Progenitor cell of endocrine pancreas (in vitro differentiated cells): ENCODE measurements at places on chromosomes 13 and 19. TPM values are rescaled to one million over a fixed set of nuclear protein-coding genes. Genes with fewer than 3 reads are reported as not detected.

DNA sequence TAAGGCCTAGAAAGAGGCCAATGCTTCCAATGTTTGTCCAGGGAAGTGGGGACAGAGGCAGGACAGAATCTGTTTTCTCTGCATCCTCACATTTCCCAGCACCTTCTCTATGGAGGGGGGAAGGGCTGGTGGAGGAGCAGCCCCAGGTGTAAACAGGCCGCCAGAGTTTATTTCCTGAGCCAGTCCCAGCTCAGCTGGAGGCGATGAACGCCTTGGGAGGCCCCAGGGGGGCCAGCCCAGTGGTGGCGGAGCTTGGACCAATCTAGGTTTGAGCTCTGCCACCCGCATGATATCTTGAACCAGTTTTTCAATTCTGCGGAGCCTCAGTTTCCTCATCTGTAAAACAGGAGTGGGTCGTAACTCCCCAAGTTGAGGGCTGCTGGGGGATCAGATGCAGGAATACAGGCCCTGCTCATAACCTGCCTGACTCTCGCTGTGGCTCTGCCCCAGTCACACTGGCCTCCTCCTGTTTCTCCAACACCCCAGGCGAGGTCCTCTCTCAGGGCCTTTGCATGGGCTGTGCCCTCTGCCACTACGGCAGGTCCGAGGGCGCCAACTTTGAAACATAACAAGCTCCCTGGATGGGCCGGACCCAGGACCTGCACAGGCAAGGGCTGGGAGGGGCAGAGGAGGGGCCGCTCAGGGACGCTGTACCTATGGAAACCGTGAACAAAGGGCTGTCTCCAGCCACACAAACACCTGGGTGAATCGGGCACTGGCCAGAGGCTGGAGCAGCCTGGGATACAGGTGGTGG lies 1.1 kb downstream of the TNFAIP8L1 start:
- peaks cover 3% of the 10 kb centered on the region for H3K4me1 ChIP-seq
- no peak overlapping the region for H3K27ac ChIP-seq
- peak overlapping the region; percentile 74 for H3K4me3 ChIP-seq
- no peak for DNase-seq
- H3K27me3 ChIP-seq = peaks cover 10% of the 10 kb centered on the region
- no peaks in the 10 kb centered on the region for H3K36me3 ChIP-seq

DNA sequence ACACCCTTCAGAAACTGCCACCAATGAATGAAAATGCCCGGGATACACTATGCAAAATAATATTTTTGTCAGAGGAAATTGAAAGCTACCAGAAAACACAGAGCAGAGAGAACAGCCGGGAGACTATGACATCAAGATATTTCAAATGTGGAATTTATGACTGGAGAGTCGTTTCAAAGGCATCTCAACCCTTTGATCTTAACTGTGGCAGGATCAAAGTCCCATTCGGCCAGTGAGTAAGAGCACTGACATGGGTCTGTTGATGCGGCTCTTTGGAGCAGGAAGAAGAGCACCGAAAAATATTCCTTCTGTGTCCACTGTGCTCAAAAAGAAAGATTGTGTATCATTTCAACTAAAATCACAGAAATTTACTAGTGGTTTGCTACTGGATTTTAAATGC lies 201.9 kb downstream of the RFC3 start:
- no peak overlapping the region for H3K4me3 ChIP-seq
- peaks cover 5% of the 10 kb centered on the region for H3K36me3 ChIP-seq
- no peaks in the 10 kb centered on the region for H3K4me1 ChIP-seq
- H3K27me3 ChIP-seq = no peaks in the 10 kb centered on the region

Gene HAUS5
- 32.9 and 34.1 TPM in 2 replicates for total RNA-seq

- no peaks in the 10 kb centered on the region for H3K36me3 ChIP-seq
- no peaks in the 10 kb centered on the region for H3K4me1 ChIP-seq
- H3K4me3 ChIP-seq = peak overlapping the region; percentile 7
- no peak overlapping the region for H3K27ac ChIP-seq
- peaks cover 28% of the 10 kb centered on the region for H3K27me3 ChIP-seq
- peak; percentile 94 for DNase-seq
Observed at GRCh38 chr19:10027158-10027997, 14.1 kb downstream of the RDH8 start.

- H3K36me3 ChIP-seq = no peaks in the 10 kb centered on the region
- DNase-seq = no peak
- H3K4me3 ChIP-seq = no peak overlapping the region
- peaks cover 1% of the 10 kb centered on the region for H3K4me1 ChIP-seq
Observed at GRCh38 chr19:4593409-4593851, 33.9 kb upstream of the SEMA6B start.

DNA sequence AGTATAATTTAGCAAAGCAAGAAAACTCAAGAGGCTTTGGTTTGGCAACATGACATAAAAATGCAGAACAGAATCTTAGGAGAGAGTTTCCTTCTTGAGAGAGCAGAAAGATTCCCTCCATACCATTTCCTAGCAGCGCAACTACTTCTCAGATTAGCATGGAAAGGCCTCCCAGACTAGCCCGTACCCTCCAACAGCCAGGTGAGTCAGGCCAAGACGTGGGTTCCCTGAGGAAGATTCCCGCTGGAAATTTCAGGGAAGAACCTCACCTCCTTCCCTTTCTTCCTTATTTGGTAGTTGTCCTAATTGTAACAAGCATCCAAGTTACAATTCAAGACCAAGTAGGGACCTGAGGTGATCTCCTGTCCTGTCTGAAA lies 12.3 kb downstream of the COL4A2 start:
- H3K36me3 ChIP-seq = peaks cover 8% of the 10 kb centered on the region
- DNase-seq = no peak
- no peak overlapping the region for H3K4me3 ChIP-seq
- peaks cover 6% of the 10 kb centered on the region for H3K4me1 ChIP-seq
- no peak overlapping the region for H3K27ac ChIP-seq

DNA sequence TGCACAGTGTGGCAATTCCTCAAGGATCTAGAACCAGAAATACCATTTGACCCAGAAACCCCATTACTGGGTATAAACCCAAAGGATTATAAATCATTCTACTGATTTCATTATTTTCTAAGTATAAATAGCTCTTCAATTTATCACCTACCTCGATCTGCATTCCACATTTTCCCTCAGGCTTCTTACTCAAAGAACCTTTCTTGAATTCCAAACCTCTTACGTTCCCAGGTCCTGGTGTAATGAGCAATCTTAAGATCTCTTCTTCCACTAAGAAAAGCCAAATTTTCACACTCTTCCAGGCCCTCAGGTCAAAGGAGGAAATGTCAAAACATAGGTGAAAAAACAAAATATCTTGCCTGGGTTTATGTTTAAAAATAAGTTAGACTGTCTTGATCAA lies 237.3 kb upstream of the GPC6 start:
- H3K4me3 ChIP-seq = no peak overlapping the region
- no peak overlapping the region for H3K27ac ChIP-seq
- no peaks in the 10 kb centered on the region for H3K27me3 ChIP-seq
- no peak for DNase-seq
- H3K4me1 ChIP-seq = no peaks in the 10 kb centered on the region

Gene RXFP2
- not detected in 2 replicates for total RNA-seq

Gene NLRP7
- not detected in 2 replicates for total RNA-seq

Gene TRPC4
- total RNA-seq = 4.2 and 5.3 TPM in 2 replicates

DNA sequence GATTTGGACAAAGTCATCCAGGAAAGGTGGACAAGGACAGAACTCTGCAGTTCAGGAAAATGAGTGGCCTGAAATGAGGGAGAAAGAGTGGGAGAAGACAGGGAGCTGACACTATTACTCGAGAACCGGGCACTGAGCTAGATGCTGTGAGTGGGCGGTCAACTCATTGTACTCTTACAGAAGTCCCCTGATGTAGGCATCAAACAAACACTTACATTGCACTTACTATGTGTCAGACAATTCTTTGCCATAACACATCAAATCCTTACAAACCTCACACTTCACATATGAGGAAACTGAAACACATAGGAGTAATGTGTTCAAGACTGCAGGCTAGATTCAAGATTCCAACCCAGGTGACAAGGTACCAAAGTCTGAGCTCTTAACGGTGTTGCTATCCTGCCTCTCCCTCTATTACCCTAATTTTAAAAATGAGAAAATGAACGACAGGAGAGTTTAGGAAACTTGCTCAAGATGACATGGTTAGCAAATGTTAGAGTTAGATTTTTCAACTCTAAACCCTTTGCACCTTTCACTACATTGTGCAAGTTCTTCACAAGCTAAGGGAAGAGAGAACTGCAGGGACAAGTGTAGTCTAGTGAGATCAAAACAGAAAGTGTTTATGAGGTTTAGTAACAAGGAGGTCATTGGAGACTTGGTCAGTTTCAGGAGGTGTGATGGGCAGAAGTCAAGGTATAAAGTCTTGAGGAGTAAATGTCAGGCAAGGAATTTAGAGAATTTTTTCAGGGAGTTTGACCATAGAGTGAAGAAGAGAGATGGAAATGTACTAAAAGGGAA lies 4.9 kb upstream of the MEDAG start:
- no peaks in the 10 kb centered on the region for H3K4me1 ChIP-seq
- DNase-seq = no peak
- no peaks in the 10 kb centered on the region for H3K36me3 ChIP-seq
- no peak overlapping the region for H3K4me3 ChIP-seq
- H3K27me3 ChIP-seq = peaks cover 62% of the 10 kb centered on the region

- peaks cover 12% of the 10 kb centered on the region for H3K36me3 ChIP-seq
- peak overlapping the region; percentile 47 for H3K4me3 ChIP-seq
- H3K27ac ChIP-seq = peak overlapping the region; percentile 94
- peaks cover 40% of the 10 kb centered on the region for H3K4me1 ChIP-seq
- no peaks in the 10 kb centered on the region for H3K27me3 ChIP-seq
Observed at GRCh38 chr13:24184882-24185281, 24.4 kb downstream of the SPATA13 start.

- H3K4me3 ChIP-seq = no peak overlapping the region
- no peak for DNase-seq
- no peak overlapping the region for H3K27ac ChIP-seq
- no peaks in the 10 kb centered on the region for H3K4me1 ChIP-seq
Observed at GRCh38 chr13:25178070-25178469, 6.0 kb upstream of the AMER2 start.

DNA sequence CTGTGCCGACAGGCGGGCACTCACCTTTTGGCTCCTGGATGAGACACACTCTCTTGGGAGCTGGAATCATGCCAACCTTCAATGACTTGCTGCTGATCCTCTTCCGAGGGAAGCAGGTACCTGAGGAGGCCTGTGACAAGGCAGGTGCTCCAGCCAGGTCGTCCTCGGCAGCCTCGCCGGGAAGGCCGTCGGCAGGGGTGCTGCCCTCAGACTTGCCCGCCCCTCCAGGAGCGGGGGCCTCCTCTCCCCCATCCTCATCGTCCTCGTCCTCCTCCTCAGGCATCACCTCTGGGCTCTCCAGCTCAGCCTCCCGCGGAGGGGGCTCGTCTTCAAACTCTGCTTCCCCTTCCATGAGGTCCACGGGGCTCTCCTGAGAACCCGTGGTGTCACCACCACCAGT lies 29.2 kb downstream of the SUGP2 start:
- no peak overlapping the region for H3K27ac ChIP-seq
- DNase-seq = no peak
- H3K36me3 ChIP-seq = peaks cover 17% of the 10 kb centered on the region
- no peaks in the 10 kb centered on the region for H3K27me3 ChIP-seq
- H3K4me1 ChIP-seq = no peaks in the 10 kb centered on the region

- H3K4me1 ChIP-seq = no peaks in the 10 kb centered on the region
- no peak overlapping the region for H3K4me3 ChIP-seq
- H3K27me3 ChIP-seq = no peaks in the 10 kb centered on the region
- peaks cover 2% of the 10 kb centered on the region for H3K36me3 ChIP-seq
Observed at GRCh38 chr19:39818626-39819097, 15.3 kb downstream of the DYRK1B start.

DNA sequence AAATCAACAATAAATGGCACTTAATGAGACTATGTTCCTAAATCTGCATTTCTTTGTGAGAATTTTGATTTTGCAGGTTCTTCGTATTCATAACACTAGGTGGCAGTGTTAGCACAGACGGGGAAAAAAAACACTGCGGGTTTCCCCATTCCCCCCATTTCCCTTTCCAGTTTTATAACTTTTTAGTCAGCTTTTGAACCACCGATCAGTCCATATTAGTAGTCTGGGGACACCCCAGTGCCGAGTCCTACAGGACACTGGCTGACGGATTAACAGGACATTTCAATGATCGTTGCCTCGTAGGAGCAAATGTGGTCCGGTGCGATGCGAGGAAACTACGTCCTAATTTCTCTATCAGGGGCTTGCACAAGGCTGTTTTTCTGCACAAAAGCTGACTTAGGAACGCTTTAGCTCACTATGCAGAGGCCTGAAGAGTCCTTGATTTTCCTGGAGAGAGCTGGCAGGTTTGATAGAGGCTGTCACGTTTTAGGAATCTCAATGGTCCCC lies 234.3 kb downstream of the LMO7 start:
- peak overlapping the region; percentile 64 for H3K27ac ChIP-seq
- H3K4me3 ChIP-seq = peak overlapping the region; percentile 63
- DNase-seq = no peak
- H3K4me1 ChIP-seq = peaks cover 4% of the 10 kb centered on the region
- no peaks in the 10 kb centered on the region for H3K36me3 ChIP-seq

Gene C19orf33
- 3.0 and 3.5 TPM in 2 replicates for total RNA-seq

DNA sequence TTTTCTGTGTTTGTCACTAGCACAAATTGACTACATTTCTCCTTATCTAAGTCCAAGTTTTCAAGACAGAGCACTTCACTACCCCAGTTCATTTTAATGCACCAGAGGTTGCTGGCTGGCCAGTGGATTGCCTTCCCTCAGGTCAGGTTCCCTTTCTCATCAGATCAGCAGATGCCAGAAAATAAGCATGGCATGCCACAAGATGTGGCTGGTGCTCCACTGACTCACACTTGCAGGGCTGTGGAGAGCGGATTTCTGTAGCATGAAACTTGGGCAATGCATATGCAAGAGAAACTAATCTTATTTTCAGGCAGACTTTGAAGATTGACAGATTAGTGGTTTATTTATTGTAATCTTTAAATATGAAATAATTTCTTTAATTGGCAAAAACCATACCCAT lies 79.5 kb downstream of the RUBCNL start:
- H3K27me3 ChIP-seq = no peaks in the 10 kb centered on the region
- H3K27ac ChIP-seq = no peak overlapping the region
- H3K4me1 ChIP-seq = peaks cover 2% of the 10 kb centered on the region
- no peaks in the 10 kb centered on the region for H3K36me3 ChIP-seq
- no peak overlapping the region for H3K4me3 ChIP-seq

GRCh38 chr13:96730676-96731075 lies 263.6 kb downstream of the OXGR1 start:
- no peak overlapping the region for H3K4me3 ChIP-seq
- no peaks in the 10 kb centered on the region for H3K27me3 ChIP-seq
- DNase-seq = no peak
- H3K36me3 ChIP-seq = no peaks in the 10 kb centered on the region
- H3K4me1 ChIP-seq = no peaks in the 10 kb centered on the region
- no peak overlapping the region for H3K27ac ChIP-seq

GRCh38 chr13:61192826-61193225 lies 222.8 kb downstream of the PCDH20 start:
- no peak overlapping the region for H3K27ac ChIP-seq
- no peak for DNase-seq
- no peaks in the 10 kb centered on the region for H3K27me3 ChIP-seq
- peaks cover 3% of the 10 kb centered on the region for H3K4me1 ChIP-seq
- H3K4me3 ChIP-seq = no peak overlapping the region

GRCh38 chr13:110664041-110664440 lies 41.9 kb downstream of the CARS2 start:
- H3K27ac ChIP-seq = peak overlapping the region; percentile 59
- H3K27me3 ChIP-seq = no peaks in the 10 kb centered on the region
- peaks cover 58% of the 10 kb centered on the region for H3K36me3 ChIP-seq
- no peaks in the 10 kb centered on the region for H3K4me1 ChIP-seq
- no peak overlapping the region for H3K4me3 ChIP-seq

GRCh38 chr13:99339230-99339721 lies 32.1 kb upstream of the GPR183 start:
- H3K4me1 ChIP-seq = no peaks in the 10 kb centered on the region
- peaks cover 6% of the 10 kb centered on the region for H3K36me3 ChIP-seq
- H3K27me3 ChIP-seq = no peaks in the 10 kb centered on the region

Gene SUGT1
- 67.8 and 68.0 TPM in 2 replicates for total RNA-seq

Gene ABHD13
- 20.7 and 20.9 TPM in 2 replicates for total RNA-seq

Gene LILRA6
- not detected in 2 replicates for total RNA-seq
